GM23338 (cell line): ENCODE measurements at places on chromosomes 7 and 10. TPM values are rescaled to one million over a fixed set of nuclear protein-coding genes. Genes with fewer than 3 reads are reported as not detected.

The MYL10 gene
- total RNA-seq: not detected in 2 replicates

DNA sequence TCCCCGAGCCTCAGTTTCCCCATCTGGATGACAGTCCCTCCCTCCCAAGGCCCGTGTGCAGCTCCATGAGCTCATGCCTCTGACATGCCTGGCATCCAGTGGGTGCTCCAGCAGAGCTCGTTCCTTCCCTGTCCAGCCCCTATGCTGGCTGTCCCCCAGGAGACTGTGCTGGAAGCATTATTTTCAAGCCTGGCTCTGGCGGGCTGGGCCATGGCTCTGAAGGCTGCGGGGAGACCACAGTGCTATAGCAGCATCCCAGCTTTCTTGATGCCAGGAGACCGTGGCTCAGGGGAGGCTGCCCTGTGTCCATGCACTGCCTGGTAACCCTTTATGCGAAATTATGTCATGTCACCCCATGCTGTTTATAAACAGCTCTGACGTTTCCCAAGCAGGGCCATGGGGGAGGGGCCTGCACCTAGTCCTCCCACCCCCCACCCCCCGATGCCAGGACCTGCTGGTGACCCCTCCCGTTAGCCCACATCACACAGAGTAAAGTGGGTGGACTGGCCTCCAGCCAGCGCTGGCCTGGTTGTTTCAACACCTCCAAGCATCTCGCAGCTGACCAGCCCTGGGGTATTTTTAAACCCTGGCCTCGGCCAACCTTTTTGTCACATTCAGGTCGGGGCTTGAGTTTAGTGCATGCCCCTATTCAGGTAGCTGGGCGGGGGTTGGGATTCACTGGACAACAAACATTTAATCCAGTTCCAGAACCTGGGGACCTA, 105.9 kb upstream of the ZNF716 start:
- no peaks in the 10 kb centered on the region for H3K4me1 ChIP-seq
- no peak overlapping the region for H3K4me3 ChIP-seq
- no peaks in the 10 kb centered on the region for H3K36me3 ChIP-seq
- no peaks in the 10 kb centered on the region for H3K27me3 ChIP-seq

- H3K27ac ChIP-seq: no peak overlapping the region
- no peak overlapping the region for H3K4me3 ChIP-seq
- no peaks in the 10 kb centered on the region for H3K4me1 ChIP-seq
- H3K36me3 ChIP-seq: no peaks in the 10 kb centered on the region
These were observed 21.7 kb upstream of the UCN3 start for GRCh38 chr10:5343092-5343491.

DNA sequence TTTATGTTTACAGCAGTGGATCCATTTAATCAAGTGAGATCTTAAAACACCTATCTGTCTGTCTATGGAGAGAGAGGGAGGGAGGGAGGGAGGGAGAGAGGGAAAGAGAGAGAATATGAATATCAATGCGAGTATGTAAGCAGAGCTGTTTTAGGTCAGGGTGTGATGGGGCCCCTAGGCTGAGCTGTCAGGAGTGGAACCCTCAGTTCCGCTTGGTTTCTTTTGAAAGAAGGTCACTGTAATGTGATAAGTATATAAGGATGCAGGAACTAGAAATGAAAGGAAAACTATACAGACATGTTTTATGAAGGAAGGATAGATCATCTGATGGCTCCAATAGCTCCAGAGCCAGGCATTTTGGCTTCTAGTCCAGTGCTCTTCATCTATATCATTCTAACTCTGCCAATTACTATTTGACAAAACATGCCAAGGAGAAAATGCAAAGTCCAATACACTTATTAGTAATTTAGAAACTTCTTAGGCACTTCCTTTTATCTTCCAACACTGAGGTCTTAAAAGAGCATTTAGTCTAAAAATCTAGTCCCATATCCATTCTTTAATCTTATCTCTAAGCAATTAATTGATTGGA, 70.3 kb downstream of the NRCAM start:
- H3K36me3 ChIP-seq: no peaks in the 10 kb centered on the region
- no peaks in the 10 kb centered on the region for H3K27me3 ChIP-seq
- no peak for DNase-seq
- no peaks in the 10 kb centered on the region; the same call in 1 of the 2 replicates for H3K4me1 ChIP-seq

DNA sequence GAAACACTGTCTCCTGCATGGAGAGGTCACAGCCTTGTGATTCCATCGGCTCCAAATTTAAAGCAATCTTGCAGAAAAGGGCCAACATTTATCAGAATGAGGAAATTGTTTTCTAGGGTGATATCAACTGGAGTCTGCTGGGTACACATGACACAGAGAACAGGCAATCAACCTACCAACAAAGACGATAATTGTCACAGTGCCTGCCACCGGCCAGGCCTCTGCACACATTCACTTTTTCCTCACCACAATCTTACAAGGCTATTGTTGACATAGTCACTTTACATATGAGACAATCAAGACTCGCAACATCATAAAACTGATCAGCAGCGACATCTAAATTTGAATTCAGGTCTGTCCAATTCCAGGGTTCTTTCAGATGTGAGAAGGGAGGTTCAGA, 189.4 kb downstream of the KCNMA1 start:
- H3K27ac ChIP-seq: no peak overlapping the region
- H3K27me3 ChIP-seq: no peaks in the 10 kb centered on the region
- no peaks in the 10 kb centered on the region for H3K36me3 ChIP-seq
- no peak overlapping the region for H3K4me3 ChIP-seq

- no peak for DNase-seq
- H3K27ac ChIP-seq: no peak overlapping the region
- no peaks in the 10 kb centered on the region for H3K36me3 ChIP-seq
- H3K4me1 ChIP-seq: no peaks in the 10 kb centered on the region
- no peak overlapping the region for H3K4me3 ChIP-seq
- H3K27me3 ChIP-seq: no peaks in the 10 kb centered on the region
These were observed 3.3 kb downstream of the MMP21 start for GRCh38 chr10:125772112-125772863.

The LIPM gene
- not detected in 2 replicates for total RNA-seq

The CNPY1 gene
- 0.31 TPM in 1 of 2 replicates, not detected in the other for total RNA-seq

GRCh38 chr7:43078794-43079193, 33.7 kb upstream of the HECW1 start:
- peaks cover 30% of the 10 kb centered on the region for H3K4me1 ChIP-seq
- peak; percentile 62 for DNase-seq
- no peak overlapping the region for H3K27ac ChIP-seq
- no peaks in the 10 kb centered on the region for H3K27me3 ChIP-seq

- H3K27me3 ChIP-seq: no peaks in the 10 kb centered on the region
- H3K27ac ChIP-seq: no peak overlapping the region
- H3K36me3 ChIP-seq: no peaks in the 10 kb centered on the region
- DNase-seq: no peak
These were observed 1198.5 kb upstream of the SORCS1 start for GRCh38 chr10:108362961-108363360.

GRCh38 chr10:13352519-13352918, 4.4 kb upstream of the SEPHS1 start:
- peak overlapping the region; percentile 56; the same call in 1 of the 2 replicates for H3K4me3 ChIP-seq
- peak overlapping the region; percentile 100 for H3K27ac ChIP-seq
- H3K36me3 ChIP-seq: no peaks in the 10 kb centered on the region
- DNase-seq: peak; percentile 78
- peaks cover 36% of the 10 kb centered on the region for H3K4me1 ChIP-seq
- H3K27me3 ChIP-seq: no peaks in the 10 kb centered on the region

- H3K36me3 ChIP-seq: no peaks in the 10 kb centered on the region
These were observed 43.8 kb upstream of the GPR26 start for GRCh38 chr10:123622381-123622780.

DNA sequence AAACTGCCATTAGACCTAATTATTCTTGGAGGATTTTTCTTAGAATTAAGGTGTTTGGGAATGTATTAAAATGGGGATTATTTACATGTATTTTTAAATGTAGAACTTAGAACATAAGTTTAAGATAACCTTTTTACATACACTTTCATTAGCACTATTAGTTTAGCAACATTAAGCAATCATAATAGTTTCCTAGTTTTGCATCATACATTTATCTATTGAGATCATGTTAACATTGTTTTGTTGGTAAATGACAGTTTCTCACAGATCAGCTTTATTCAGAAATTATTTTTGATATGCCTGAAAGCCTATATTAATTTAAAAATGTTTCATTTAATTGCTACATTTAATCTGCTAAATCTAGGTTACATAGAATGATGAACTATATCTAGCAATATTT, 189.7 kb upstream of the PPP1R3A start:
- peaks cover 10% of the 10 kb centered on the region; the same call in 1 of the 2 replicates for H3K4me1 ChIP-seq
- H3K4me3 ChIP-seq: no peak overlapping the region
- no peaks in the 10 kb centered on the region for H3K27me3 ChIP-seq
- H3K36me3 ChIP-seq: no peaks in the 10 kb centered on the region
- no peak overlapping the region for H3K27ac ChIP-seq
- no peak for DNase-seq

DNA sequence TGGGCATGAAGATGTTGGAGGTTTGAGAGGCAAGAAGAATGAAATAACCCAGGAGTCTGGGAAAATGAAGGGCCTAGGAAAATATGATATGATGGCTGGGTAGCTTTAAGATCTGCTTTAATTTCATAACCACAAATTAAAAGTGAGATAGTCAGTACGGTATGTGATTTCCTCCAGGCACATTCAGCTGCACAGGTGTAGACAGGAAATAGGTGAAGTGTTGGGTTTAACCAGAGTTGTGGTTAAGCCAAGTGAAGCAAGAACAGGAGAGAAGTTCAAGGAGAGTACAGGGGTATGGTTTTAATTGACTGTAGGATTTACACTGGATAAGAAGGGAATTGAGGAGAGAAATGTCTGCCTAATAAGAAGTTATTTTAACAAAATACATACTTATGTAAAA, 2.6 kb downstream of the PNLIPRP3 start:
- no peak overlapping the region for H3K4me3 ChIP-seq
- H3K36me3 ChIP-seq: no peaks in the 10 kb centered on the region
- H3K27me3 ChIP-seq: no peaks in the 10 kb centered on the region
- DNase-seq: no peak
- H3K4me1 ChIP-seq: no peaks in the 10 kb centered on the region
- H3K27ac ChIP-seq: no peak overlapping the region

- no peaks in the 10 kb centered on the region for H3K36me3 ChIP-seq
- no peaks in the 10 kb centered on the region for H3K27me3 ChIP-seq
- no peak for DNase-seq
- H3K4me3 ChIP-seq: no peak overlapping the region
- H3K27ac ChIP-seq: no peak overlapping the region
These were observed 135.1 kb downstream of the SKAP2 start for GRCh38 chr7:26729150-26729775.

DNA sequence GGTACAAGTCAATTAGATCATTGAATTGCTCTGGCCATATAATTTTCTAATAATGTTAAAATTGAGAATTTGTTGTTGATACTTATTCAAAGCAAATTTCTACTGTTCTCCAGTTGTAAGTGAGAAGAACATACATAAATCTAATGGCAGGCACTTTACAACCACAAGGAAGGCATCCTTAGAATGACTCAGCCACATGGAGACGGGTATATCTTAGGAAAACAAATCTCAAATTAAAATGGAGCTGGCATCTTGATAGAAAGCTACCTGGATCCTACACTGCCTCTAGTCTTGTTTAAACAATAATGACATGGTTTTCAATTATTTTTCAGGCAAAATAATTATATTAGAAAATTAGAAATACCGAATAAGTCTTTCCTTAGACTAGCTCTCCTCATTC, 1183.7 kb upstream of the SORCS1 start:
- H3K27ac ChIP-seq: no peak overlapping the region
- no peaks in the 10 kb centered on the region for H3K36me3 ChIP-seq
- no peak overlapping the region for H3K4me3 ChIP-seq
- DNase-seq: no peak
- no peaks in the 10 kb centered on the region for H3K27me3 ChIP-seq
- no peaks in the 10 kb centered on the region for H3K4me1 ChIP-seq

The ANLN gene
- total RNA-seq: 63.4 and 66.7 TPM in 2 replicates

- DNase-seq: no peak
- no peak overlapping the region for H3K27ac ChIP-seq
- H3K4me3 ChIP-seq: no peak overlapping the region
- no peaks in the 10 kb centered on the region for H3K4me1 ChIP-seq
- H3K27me3 ChIP-seq: no peaks in the 10 kb centered on the region
These were observed 811.2 kb downstream of the TYW1 start for GRCh38 chr7:67807826-67808225.

DNA sequence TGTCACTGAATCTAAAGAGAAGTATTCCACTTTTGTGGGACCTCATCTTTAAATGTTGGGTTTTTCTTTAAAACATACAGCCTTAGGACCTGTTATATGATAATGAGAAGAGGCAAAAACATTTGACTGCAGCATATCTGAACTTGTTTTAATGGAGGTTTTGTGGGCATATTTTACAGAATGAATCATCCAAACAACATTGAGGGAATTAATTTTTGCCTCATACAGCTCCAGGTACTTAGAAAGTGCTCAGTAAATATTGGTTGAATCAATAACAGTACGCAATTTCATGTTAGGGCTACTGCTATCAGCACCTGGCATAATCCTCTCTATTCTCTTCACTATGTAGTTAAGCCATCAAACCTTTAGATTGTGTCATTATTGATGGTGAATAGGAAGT, 115.9 kb downstream of the MALRD1 start:
- H3K4me3 ChIP-seq: no peak overlapping the region
- H3K27ac ChIP-seq: no peak overlapping the region
- DNase-seq: no peak
- H3K4me1 ChIP-seq: 0 out of 2 replicates have a peak, but pooled peaks cover 5% of the 10 kb centered on the region
- no peaks in the 10 kb centered on the region for H3K36me3 ChIP-seq
